Pulmonary artery endothelial cell (primary cell): ENCODE measurements at places on chromosomes 12 and 14.

DNA sequence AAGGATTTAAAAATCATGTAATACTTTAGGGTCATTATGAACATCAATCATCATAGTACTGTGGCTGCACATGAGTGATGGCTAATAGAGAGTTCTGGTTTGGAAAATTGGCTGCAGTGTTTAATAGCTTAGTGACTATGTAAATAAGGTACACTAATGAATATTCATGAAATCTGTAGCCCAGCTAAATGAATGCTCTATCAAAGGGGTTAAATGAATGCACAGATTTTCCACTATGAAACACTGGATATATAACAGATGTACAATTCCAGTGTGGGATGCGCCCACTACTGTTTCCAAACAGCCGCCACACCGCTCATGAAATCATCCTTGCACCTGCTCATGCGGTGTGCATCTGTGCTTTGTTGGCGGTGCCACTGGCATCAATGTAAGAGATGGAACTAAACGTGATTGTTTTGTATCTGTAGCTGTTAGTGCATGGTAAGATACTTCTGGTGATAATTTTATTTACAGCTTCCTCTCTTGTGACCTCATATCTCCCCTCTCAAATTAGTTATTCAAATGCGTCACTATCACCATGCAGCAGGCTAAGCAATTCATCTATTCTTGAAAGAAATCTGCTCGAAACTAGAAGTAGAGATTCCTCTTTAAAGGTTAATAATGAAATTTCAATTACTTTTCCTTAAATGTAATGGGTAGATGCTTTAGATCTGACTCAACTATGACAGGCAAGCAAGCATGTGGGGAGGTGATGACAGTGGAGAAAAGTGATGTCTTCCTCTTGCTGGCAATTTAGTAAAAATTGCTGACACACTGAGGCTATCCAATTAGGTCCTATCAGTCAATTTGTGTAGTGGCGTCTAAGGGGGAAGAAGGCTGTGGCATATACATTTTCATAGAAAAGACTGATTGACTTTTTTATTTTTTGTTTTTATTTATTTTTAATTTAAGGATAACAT, 433.6 kb downstream of the AEBP2 start:
- no peak for DNase-seq

GRCh38 chr12:53820514-53821306, 68.9 kb upstream of the CISTR start:
- DNase-seq, result no peak

DNA sequence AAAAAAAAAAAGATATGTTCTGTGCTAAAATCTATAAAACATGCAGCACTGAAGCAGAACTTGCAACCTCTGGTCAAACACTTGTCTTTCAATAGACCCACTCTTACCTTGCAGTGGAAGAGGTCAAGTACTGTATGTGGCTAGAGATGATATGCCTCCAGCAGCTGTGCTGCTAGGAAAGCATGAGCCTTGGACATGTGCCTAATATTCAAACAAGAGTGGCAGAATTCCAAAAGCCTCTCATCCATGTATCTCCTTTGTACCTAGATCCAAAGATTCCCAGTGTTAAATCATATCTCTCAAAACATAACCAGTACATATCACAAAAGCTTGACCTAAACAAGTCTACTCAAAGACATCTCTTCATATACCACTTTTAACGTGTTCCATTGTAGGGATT, 105.0 kb upstream of the CPNE8 start:
- DNase-seq, result no peak

DNA sequence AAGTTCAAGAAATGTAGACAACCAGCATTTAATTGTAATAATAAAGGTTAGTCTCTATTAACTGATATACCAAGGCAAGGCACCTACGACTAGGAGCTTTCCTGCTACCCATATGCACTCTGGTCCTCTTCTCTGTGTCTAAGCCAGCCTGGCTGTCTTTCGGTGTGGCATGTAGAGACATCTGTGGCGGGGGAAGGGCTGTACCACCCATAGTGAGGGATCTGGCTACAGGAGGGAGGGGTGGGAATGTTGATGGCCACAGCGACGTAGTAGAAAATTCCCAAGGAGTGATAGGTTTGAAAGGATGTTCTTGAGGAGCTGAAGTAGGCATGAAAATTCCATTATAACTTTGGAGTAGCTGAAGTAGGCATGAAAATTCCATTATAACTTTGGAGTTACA, 344.2 kb downstream of the ATP23 start:
- no peak for DNase-seq

DNA sequence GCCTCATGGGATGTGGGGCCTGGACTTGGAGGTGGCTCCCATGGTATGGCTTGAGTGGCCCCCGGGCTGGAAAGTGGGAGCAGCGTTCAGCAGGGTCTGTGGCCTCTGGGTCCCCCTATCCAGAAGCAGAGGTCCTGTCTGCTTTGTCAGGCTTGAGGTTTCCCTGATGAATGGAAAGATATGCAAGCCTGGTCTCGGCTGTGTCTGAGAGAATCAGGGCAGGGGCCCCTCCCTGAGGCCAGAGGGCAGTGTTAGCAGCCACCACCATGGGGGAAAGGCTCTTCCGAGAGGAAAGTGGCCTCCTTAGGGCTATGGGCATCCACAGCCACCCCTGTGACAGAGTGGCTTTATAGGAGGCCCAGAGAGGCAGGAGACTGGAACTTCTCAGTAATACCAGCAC, 128.2 kb downstream of the VRK1 start:
- DNase-seq, result no peak

GRCh38 chr14:64801800-64802199, 77.9 kb downstream of the SPTB start:
- DNase-seq, result no peak

GRCh38 chr14:63051992-63052391, 6.7 kb upstream of the KCNH5 start:
- no peak for DNase-seq

DNA sequence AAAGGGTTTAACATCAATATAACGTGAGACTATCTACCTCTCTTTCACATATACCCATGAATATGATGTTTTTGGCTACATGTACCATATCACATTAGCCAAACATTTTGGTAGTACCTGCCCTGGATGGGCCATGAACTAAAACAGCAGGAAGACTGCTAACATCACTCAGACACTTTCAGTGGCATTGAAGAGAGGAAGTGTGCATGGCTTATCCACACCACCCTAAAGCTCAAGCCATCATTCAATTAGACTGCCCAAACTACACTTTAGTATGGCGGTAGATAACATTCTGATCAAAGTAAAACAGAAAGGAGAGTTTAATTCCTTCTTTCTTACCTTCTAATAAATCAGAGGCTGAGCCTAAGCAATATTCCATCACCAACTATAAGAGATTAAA, 103.0 kb downstream of the PEBP1 start:
- DNase-seq, result no peak

- DNase-seq, result no peak
These were observed 114.5 kb upstream of the RTL1 start for GRCh38 chr14:101017806-101018560.

GRCh38 chr12:24121911-24122310, 172.4 kb upstream of the SOX5 start:
- DNase-seq, result no peak

- no peak for DNase-seq
These were observed 73.8 kb downstream of the RASSF8 start for GRCh38 chr12:26032290-26032689.

- DNase-seq, result no peak
These were observed 57.1 kb downstream of the STON2 start for GRCh38 chr14:81342850-81343580.
